ENCODE measurements at places on chromosomes 6 and 20. TPM values are rescaled to one million over a fixed set of nuclear protein-coding genes. Genes with fewer than 3 reads are reported as not detected.

RIPPLY2 gene
- 4.9 TPM for total RNA-seq

LZTS3 gene
- total RNA-seq: 56.8 TPM

RCAN2 gene
- total RNA-seq: 21.6 TPM

GHRH gene
- not detected for total RNA-seq

EHMT2 gene
- 113 TPM for total RNA-seq

SYCP2 gene
- 0.69 TPM for total RNA-seq

BPIFB2 gene
- not detected for total RNA-seq

GRIK2 gene
- 95.5 TPM for total RNA-seq

GRM1 gene
- 0.17 TPM for total RNA-seq

DDO gene
- not detected for total RNA-seq

OXT gene
- total RNA-seq: not detected

FRMD1 gene
- not detected for total RNA-seq

HLA-DQA2 gene
- not detected for total RNA-seq

PRL gene
- not detected for total RNA-seq

BEND6 gene
- total RNA-seq: 1.2 TPM

- DNase-seq: no peak
Measured at GRCh38 chr20:23435626-23436539, 3.6 kb upstream of the CSTL1 start.

- DNase-seq: peak; percentile 84
Measured at GRCh38 chr6:29553268-29554057, 6.1 kb downstream of the UBD start.

- DNase-seq: no peak
Measured at GRCh38 chr6:81812401-81812800, 59.9 kb upstream of the TENT5A start.

DNA sequence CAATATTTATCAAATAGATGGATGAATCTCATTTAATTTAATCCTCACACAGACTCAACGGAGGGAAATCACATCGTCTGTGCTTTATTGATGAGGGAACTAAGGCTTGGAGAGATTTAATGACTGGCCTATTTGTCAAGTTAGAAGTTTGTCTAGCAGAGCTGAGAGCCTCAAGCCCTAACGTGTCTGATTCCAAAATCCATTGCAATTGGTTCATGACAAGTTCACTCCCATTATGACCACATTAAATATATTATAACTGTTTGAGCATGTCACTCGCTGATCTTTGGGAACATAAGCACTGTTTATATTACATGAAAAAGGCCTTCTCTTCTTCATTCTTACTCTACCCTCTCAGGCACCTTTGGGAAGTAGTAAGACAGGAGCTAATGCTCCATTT lies 89.4 kb upstream of the SIRPA start:
- DNase-seq: no peak

DNA sequence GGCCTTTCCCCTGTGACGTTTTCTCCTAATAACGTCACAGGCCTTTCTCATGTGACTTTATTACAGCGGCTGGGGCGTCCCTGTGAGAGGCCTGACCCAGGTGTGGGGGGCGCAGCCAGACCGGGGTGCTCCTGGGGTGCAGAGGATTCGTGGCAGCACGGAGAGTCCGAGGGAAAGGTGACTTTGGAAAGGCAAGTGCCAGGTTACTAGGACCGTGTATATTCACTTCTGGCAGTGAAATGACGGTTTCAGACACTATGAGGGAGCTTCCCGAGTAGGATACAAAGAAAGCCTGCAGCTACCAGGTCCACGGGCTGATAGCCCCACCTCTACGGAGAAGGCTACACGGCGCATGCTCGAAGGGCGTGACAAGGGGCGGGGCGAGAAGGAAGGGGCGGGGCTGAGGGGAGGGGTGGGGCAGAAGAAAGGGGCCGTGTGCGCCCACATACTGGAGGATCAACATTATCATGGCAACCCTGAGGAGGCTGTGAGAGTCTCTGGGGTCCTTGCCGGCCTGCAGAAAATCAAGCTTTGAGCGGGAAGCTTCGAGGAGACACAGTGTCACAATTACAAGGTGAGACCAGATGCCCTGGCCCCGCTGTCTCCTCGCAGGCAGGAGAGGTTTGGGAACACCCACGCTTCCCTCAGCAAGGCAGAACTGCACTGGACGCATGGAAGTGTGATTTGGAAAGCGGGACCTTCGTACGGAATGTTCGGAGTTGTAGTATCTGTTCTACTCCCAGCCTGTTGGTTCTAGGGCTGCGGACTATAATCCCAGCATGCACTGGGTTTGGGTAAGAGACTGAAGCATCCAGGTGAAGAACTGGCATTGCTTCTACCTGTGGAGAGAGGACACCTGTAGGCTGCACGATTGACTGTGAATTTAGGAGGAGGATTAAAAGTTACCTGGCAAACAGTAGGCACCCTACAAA lies 54.4 kb upstream of the ZNF337 start:
- no peak for DNase-seq

DNA sequence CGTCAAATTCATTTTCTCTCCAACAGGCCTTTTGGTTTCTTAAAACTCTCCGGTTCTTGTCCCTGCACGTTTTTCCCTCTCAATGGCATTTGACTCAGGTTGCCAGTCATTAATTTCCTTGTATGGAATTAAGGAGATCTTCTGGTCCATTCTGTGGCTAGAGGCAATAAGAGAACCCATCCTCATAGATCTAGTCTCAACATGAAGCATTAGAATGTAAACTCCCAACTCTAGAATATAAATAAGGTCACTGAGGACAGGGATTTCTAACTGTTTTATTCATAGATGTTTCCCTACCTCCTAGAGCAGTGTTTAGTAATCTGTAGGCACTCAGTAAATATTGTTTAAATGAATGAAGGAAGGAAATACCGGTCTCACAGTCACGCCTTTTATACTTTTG lies 185.2 kb upstream of the FLRT3 start:
- no peak for DNase-seq

DNA sequence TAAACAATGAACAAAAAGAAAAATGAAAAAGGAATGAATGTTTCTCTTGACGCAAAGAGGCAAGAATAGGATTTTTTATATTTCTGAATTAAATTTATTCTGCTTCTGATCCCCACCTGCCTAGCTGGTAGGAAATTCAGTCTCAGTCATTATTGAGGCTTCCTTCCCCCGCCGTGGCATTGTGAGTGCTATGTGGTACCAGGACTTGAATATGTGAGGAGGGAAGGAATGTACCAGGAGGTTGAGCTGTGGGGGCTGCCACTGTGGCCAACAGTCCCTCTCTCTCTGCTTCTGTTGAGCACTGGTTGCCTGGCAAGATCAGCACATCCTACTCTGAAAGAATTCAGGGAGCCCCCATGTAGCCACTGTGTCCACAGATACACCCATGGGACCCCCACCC lies 368.1 kb upstream of the JARID2 start:
- no peak for DNase-seq

GRCh38 chr20:45269754-45270270 lies 15.4 kb upstream of the SLPI start:
- no peak for DNase-seq

DNA sequence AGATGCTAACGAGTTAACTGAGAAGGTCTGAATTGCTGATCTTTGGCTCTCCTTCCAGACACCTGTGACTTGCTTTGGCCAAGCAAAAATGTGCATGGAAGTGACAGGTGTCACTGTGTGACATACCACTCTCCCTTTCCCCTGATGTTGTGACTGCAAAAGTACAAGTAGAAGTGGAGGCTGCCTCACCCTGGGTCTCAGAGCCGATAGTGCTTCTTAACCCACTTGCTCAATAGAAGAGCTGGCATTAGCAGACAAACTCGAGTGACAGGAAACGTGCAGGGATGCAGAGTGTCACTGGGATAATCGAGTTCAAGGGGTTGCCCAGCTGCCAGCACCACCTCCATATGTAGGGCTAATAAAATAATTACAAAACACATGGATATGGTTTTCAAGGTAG lies 16.4 kb upstream of the SPO11 start:
- no peak for DNase-seq

GRCh38 chr20:57986666-57987065 lies 241.8 kb downstream of the ANKRD60 start:
- peak; percentile 60 for DNase-seq

DNA sequence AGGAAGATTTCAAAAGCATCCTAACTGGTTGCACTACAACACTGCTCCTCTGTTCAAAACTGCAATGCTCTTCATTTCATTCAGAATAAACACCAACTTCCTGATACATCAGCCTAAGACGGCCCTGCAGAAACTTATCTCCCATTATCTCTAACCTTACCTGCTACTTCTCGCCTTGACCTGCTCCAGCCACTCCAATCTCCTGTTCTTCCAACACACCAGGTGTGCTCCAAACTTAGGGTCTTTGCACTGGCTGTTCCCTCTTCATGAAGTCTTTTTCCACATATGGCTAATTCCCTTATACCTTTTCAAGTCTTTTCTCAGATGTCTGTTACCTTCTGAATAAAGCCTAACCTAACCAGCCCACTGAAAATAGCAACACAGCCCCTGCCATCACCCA lies 32.1 kb downstream of the PHIP start:
- DNase-seq: no peak

DNA sequence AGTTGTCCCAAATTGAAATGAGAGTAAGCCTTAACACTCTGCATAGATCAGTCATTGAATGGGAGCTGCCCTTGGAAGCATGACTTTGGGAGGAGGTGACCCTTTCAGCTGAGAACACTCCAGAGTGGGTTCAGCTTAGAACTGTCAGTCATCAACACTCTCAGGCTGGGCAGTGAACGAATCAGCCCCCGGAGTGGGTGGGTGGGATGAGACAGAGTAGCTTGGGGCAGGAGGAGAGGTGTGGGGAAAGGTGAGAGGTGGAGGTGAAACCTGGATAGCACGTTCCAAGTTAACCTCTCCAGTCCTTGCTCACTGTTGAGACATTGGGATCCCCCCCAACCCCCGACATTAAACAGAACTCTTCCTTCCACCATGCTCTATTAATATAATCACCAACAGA lies 55.3 kb upstream of the TPD52L1 start:
- DNase-seq: no peak

- no peak for DNase-seq
Measured at GRCh38 chr6:26170951-26171841, 84.0 kb downstream of the HFE start.

- no peak for DNase-seq
Measured at GRCh38 chr6:166850677-166851076, 105.7 kb downstream of the RNASET2 start.

DNA sequence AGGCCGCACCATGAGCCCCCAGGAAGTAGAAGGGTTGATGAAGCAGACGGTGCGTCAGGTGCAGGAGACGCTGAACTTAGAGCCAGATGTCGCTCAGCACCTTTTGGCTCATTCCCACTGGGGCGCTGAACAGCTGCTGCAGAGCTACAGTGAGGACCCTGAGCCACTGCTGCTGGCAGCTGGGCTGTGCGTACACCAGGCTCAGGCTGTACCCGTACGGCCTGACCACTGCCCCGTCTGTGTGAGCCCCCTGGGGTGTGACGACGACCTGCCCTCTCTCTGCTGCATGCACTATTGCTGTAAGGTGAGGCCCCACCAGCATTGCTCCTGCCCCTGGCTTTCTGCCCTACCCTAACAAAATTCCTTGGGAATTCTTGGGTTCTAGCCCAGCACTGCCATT lies 13.1 kb downstream of the DNPH1 start:
- peak; percentile 35 for DNase-seq

DNA sequence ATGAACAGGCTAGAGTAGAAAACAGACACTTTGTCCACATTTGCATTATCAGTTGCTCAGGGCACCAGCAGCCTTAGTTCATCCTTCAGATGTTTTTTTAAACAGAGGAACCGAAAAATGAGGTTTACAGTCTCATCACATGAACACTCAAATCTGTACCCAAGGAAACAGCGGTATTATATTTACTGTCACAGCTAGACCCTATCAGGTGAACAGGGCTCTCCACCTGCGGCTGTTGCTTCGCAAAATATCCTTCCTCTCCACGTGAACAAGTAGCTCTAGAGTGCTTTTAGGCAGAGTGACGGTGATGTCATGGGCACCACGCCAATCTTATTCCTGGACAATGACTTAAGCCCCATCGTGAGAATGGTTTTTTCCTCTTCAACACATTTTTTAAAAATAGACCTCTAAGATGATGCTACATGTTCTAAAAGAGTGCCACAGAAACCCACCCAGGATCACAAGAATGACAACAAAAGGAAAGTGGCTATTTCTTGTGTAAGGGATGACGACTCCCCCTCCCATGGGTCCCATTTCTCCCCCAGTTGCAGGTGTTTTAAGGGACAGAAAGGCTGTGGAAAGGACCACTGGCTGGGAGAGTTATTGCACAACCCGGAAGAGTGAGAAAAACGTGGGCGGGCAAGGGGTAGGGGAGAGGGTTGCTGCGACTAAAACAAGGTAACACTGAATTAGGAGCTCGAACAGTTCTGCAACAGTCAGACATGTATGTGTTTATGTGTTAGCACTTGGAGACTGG lies 77.7 kb downstream of the EFHC1 start:
- DNase-seq: no peak

DNA sequence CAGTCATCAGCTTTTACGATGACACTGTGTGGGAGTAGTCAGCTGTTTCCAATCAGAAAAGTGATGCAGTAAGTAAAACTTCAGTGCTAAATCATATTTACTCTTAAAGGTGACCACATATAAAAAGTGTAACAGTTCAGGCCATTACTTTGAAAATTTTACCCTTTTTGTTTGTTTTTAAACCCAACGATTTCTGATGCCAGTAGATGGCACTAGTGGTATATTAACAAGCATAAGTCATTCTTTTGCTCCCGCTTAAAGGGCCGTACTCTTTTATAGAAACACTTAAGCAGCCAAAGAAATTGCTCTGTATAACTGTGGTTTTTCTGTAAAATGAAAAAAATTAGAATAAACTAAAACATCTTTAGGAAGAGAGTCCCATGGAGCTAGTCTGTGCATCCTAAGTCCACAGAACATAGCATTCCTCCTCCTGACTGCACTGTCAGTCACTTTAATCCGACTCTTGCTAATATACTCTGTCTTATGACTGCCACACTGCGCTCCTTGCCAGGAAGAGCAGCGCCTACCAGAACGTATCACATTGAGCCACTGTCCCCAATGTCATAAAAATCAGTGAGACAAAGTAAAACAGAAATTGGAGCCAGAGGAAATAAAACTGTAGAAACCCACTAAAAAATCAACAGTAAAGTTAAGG lies 25.0 kb downstream of the HEBP2 start:
- DNase-seq: no peak

DNA sequence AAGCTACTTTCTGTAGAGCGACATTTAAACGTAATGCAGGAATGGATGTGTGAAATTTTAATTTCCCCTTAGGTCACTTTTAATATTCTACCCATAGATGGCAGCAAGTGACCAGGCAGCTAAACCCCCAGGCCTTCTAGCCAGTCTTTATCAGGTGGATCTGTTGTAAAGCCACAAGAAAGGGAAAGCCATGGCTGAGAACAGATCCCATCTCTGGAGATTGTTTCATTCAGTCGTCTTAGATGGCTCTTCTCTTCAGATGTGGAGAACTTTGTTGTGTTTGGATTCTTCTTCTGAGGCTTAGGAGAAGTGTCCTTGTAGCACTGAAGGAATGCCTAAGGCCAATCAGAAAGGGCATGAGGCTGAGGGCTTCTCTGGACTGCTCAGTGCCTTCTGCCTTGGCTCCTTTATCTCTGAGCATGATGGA lies 15.8 kb upstream of the RNF182 start:
- DNase-seq: peak; percentile 24

GRCh38 chr6:128606611-128607010 lies 86.2 kb upstream of the PTPRK start:
- no peak for DNase-seq

GRCh38 chr6:117359581-117359980 lies 66.2 kb downstream of the ROS1 start:
- DNase-seq: no peak

- DNase-seq: peak; percentile 70
Measured at GRCh38 chr6:31462964-31463870, 34.7 kb upstream of the MICB start.

GRCh38 chr6:49662231-49662891 lies 25.7 kb upstream of the RHAG start:
- no peak for DNase-seq

- no peak for DNase-seq
Measured at GRCh38 chr6:52395969-52396368, 24.2 kb upstream of the EFHC1 start.

Measured in glutamatergic neuron (in vitro differentiated cells).